ENCODE measurements at places on chromosomes 2 and 18.

DNA sequence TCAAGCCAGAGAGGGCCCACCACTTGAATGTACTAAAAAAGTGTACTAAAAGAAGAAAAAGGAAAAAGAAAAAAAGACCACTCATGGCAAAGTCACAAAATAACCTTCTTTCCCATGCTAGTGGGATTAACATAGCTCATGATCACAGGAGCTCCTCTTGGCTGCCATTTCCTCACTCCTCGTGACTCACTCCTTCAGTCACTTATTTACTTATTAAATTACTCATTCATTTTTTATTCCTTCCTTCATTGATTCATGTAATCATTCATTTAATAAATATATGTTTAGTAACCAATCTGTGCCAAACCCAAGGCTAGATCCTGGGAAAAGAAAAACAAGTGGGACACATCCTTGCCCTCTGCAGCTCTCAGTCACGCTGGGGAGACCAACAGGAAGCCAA is 300.5 kb downstream of the INSIG2 start:
- DNase-seq = no peak

GRCh38 chr2:213766062-213766461 is 481.8 kb downstream of the SPAG16 start:
- DNase-seq = no peak

GRCh38 chr2:181378491-181378890 is 78.7 kb upstream of the ITGA4 start:
- no peak for DNase-seq

- peak; percentile 78 for DNase-seq
These were observed 50.1 kb upstream of the LPIN2 start for GRCh38 chr18:3062798-3063680.

- DNase-seq = peak; percentile 31
These were observed 259.0 kb downstream of the AFF3 start for GRCh38 chr2:99883358-99883757.

GRCh38 chr18:10148189-10148929 is 234.5 kb downstream of the VAPA start:
- peak; percentile 87 for DNase-seq

Measured in muscle of leg (tissue), 16 donors.